ENCODE measurements at places on chromosomes 12 and 14. TPM values are rescaled to one million over a fixed set of nuclear protein-coding genes. Genes with fewer than 3 reads are reported as not detected.

DNA sequence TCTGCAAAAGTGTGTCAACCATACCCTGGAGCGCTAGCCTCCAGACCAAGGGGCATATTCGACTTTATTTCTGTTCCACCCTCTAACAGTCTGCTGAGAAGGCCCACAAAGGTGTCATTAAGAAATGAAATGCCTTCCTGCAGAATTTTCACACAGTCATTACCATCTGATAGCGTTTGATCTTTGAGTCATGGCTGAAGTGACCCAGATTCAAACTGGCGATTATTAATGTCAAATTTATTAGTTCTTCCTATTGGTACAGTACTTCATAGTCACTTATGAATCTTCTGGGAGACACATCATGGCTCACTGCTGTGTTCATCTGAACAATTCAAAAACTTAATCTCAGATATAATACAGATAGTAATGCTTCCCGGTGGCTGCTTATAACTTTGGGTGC lies 13.2 kb downstream of the PRICKLE1 start:
- H3K36me3 ChIP-seq: peaks cover 2% of the 10 kb centered on the region
- no peak overlapping the region for H3K4me3 ChIP-seq
- H3K27me3 ChIP-seq: no peaks in the 10 kb centered on the region
- H3K27ac ChIP-seq: no peak overlapping the region

- peaks cover 25% of the 10 kb centered on the region for H3K4me1 ChIP-seq
- H3K27ac ChIP-seq: peak overlapping the region; percentile 96
- H3K4me3 ChIP-seq: peak overlapping the region; percentile 26
Observed at GRCh38 chr14:89428546-89429198, 11.6 kb upstream of the FOXN3 start.

DNA sequence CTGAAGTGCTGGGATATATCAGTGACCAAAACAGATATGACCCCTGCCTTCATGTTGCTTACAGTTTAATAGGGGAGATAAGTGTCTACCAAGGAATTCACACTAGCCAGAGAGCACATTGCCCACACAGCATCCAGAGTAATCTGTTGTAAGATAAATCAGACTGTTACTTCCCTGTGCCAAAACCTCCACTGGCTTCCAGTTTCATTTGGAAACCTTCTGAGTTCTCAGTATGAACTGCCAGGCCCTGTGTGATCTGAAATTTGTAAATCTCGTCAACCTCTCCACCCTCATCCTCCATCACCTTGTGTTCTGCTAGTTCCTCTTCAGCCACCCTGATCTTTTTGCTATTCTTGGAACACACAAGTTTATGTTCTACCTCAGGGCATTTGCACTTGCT lies 154.7 kb downstream of the ETV6 start:
- H3K4me1 ChIP-seq: peaks cover 2% of the 10 kb centered on the region
- no peak overlapping the region for H3K4me3 ChIP-seq
- H3K27ac ChIP-seq: no peak overlapping the region
- no peak for DNase-seq

GRCh38 chr12:104063712-104064030 lies 660 bp upstream of the HCFC2 start:
- H3K4me1 ChIP-seq: peaks cover 13% of the 10 kb centered on the region
- H3K27ac ChIP-seq: peak overlapping the region; percentile 94
- H3K27me3 ChIP-seq: no peaks in the 10 kb centered on the region
- H3K36me3 ChIP-seq: no peaks in the 10 kb centered on the region

GRCh38 chr14:102525219-102525928 lies 15.8 kb upstream of the ANKRD9 start:
- H3K27me3 ChIP-seq: no peaks in the 10 kb centered on the region
- H3K4me1 ChIP-seq: peaks cover 17% of the 10 kb centered on the region

The KRT5 gene
- 0.66 TPM for total RNA-seq

DNA sequence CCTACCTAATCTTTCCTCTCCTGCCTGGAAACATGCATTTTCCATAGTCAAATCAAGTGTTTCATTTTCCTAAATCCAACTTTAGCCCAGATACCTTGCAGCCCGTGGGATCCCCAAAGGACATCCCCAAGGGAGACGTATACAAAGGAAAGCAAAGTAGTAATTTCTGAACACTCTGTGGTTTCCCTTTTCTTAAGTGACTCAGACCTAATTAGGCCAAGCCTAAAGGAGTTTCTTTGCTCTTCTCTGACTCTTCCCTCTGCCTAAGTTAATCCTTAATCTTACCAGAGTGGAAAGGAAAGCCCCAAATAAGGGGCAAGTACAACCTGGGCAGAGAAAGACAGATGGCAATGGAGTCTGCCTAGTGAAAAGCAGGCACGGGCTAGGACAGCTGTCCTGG lies 250.3 kb downstream of the SPTSSA start:
- no peaks in the 10 kb centered on the region for H3K36me3 ChIP-seq
- no peak for DNase-seq
- H3K27ac ChIP-seq: no peak overlapping the region
- H3K4me1 ChIP-seq: no peaks in the 10 kb centered on the region

DNA sequence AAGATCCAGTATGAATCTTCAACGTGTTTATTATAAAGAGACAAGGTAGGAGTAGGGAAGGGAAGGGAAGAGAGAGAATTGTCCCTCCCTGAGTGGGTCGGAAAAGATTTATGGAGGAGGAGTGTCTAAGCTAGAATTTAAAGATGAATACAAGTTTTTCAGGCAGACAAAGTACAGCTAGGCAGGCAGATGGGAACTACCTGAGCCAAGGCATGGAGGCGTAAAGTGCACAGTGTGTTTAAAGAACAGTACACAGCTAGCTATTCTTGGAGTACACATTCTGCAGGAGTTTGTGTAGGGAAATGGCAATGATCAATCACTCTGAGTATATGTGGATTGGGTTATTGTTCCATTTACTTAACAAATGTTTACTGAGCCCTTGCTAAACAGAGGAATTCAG lies 20.1 kb downstream of the PLEKHG7 start:
- DNase-seq: no peak
- H3K27ac ChIP-seq: no peak overlapping the region
- no peaks in the 10 kb centered on the region for H3K4me1 ChIP-seq
- H3K27me3 ChIP-seq: no peaks in the 10 kb centered on the region

Data from muscle of leg (tissue), 16 donors.